ENCODE measurements at places on chromosomes 7 and 10.

DNA sequence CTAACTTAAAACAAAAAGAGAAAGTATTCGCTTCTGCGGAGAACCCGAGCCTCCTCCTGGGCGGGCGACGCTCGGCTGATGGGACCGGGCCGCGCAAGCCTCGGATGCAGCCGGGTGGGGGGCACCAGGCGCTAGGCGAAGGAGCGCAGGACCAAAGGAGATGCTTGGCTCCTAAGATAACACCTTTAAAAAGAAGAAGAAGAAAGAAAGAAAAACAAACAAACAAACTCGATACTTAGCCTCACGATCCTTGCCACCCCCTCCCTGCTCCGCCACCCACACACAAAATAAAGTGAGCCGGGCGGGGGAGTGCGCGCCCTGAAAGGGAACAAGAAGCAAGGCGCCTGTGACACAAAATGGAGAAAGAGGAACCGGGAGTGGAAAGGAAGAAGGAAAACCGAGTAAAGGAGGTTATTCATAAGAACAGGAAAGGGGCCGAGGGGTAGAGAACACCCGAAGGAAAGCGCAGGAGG lies 34.0 kb upstream of the EBLN1 start:
- DNase-seq = peak; percentile 44

GRCh38 chr10:75772153-75772887 lies 340.9 kb downstream of the LRMDA start:
- no peak for DNase-seq

- no peak for DNase-seq
Measured at GRCh38 chr7:136894789-136895188, 26.3 kb downstream of the CHRM2 start.

DNA sequence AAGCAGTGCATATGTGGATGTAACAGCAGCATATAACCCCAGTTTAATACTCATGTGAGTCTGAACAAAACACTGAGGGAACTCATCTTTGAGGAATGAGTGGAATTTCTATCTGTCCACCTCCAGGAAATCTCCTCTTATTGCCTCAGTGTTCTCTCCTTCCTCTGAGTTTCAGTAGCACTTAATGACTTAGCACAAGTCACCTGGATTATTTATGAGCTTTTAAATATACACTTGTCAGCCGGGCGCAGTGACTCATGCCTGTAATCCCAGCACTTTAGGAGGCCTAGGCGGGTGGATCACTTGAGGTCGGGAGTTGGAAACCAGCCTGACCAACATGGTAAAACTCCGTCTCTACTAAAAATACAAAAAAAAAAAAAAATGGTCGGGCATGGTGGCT lies 4.3 kb downstream of the LRRC20 start:
- DNase-seq = no peak

DNA sequence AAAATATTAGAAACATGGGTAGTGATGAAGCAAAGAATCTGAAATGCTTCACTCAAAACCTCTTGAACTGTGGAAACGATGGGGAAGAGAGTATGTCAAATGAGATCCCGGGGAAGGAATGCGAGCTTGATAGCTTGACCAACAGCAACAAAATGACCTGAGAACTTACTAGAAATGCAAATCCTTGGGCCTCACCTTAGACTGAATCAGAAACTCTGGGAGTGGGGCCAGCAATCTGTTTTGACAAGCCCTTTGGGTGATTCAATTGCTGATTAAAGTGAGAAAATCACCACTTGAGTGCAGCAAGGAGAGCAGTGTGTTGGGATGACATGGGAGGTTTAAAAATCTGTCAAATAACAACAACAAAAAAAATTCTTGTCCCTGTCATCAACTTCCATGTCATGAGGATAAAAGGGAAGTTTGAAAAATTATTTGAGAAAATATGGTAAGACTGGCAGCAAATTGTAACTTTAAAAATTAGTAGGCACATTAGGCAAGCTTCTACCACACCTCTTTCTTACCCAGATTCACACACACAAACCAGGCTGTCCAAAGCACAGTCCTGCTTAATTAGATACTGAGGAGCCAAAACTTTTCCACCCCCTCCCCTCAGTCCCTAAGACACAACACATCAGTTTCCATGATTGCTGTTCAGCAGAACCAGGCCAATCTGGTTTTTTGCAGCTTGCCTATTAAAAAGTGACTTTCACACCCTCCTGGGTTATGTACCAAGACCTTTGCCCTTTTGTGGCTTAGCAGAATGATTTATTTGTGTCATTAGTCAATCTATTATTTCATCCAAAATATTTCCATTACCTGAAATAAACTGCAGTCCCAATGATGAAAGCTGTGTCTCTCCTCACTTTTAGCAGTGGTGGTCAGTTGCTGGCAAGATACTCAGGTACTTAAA lies 15.6 kb downstream of the CALCR start:
- no peak for DNase-seq

DNA sequence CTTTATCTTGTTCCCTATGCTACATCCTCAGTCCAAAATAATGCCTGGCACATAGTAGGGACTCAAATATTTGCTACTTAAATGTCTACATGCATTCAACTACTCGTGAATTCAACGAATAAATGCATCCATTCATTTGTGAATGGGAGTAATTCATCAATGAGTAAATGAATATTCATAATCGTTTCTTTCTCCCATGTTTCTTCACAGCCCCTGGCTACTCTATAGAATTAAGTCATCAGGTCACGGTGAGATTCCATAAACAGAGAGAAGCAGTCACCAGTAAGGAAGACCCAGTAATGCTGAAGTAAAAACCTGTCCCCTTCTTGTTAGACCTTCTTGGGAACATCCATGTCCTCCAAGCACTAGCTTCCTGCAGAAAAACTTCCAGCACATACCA lies 48.4 kb downstream of the ATE1 start:
- DNase-seq = no peak

DNA sequence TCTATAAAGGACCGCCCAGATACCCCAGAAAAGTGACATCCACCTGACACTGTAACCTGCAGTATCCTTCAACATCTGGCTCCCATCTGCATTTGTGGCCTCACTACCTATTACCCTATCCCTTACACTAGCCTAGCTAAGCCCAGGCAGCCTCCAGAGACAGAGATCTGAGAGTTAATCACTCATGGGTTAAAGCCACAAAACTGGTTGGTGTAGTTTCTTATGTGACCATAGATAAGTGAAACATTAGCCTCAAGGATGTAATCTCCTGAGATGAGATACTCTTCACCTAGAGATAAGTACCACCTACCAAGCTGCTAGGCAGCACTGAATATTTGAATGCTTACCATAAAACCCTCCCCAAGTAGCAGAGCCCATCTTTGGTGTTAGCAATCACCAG lies 35.4 kb downstream of the CTTNBP2 start:
- no peak for DNase-seq

DNA sequence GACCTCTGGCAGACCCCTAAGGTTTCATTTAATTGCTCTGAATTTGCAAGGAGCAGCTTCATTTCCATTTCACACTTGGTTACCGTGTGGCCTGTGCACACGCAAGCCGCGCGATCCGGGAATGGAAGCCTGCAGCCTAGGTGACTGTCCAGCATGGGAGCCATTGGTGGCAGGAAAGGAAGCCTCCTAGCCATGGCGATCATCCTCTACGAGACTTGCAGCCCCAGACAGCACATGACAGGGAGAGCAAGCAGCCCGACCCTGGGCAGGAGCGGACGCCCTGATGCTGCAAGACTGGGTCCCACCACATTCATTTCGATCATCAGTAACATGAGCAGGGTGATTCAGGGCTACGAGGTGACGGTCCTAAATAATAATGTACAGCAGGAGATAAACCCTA lies 33.9 kb downstream of the C10orf143 start:
- DNase-seq = no peak

DNA sequence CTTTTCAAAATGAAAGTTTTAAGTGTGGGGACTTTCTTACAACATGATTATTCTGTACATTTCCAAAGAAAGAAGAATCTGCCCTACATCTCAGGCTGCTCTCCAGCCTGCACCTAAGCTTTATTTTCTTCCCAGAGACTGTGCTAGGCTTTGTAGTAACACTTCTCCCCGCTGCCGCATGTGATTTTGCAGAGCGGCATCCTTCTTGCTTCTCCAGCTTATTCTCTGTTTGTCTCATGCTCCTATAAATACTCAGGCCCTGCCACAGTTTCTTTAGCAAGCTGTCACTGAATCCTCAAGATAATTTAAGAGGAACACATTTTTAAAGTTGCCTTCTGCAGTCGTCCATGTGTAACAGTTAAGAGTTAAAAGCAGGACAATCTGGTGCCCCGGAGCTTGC lies 53.5 kb downstream of the INSYN2A start:
- DNase-seq = no peak

- no peak for DNase-seq
Measured at GRCh38 chr10:118809357-118810220, 54.8 kb upstream of the CACUL1 start.

- DNase-seq = no peak
Measured at GRCh38 chr7:49287653-49288052, 363.3 kb downstream of the CDC14C start.

- no peak for DNase-seq
Measured at GRCh38 chr10:43372765-43373361, 1.4 kb downstream of the FXYD4 start.

All from T-helper 22 cell (primary cell).